Stimulated activated CD4-positive, alpha-beta T cell treated with anti-CD3 and anti-CD28 coated beads, TNF-alpha, amount 100 ng/mL, for 1 hour (primary cell): ENCODE measurements at places on chromosomes 7 and 10.

GRCh38 chr7:105830405-105831301 lies 45.7 kb downstream of the ATXN7L1 start:
- DNase-seq = no peak

DNA sequence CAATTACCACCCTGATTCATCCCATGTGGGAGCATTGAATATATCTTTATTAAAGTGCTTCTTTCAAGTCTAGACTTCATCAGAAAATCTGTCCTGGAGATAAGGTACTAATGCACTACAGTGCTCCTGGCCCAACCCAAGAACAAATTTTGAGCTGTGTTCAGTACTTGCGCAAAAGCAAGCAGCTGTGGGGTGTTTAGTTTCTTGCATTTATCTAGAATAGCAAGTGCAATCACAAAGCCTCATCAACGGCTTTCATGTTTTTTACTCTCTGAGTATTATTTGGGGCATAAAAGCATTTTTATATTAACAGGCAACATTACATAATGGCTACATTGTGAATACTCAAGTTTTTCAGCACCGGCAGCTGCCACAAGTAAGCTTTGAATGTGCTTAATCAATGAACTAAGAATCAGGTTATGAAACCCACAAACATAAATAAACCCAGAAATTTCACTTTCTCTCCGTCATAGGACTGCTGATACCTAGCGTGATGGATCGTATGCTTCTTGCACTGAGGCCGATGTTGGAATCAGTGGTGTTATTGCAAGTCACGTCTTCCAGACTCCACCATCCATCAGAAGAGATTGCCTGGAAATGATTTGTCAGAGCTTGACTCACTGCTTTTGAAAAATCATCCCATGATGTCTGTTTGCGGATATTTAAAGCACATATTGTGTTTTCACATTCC lies 113.1 kb downstream of the CTTNBP2 start:
- DNase-seq = no peak

- peak; percentile 27 for DNase-seq
Observed at GRCh38 chr10:121886997-121887622, 40.7 kb downstream of the ATE1 start.

GRCh38 chr10:48287417-48288391 lies 13.2 kb upstream of the FRMPD2 start:
- DNase-seq = no peak

GRCh38 chr10:111018021-111018420 lies 58.8 kb upstream of the ADRA2A start:
- DNase-seq = no peak

DNA sequence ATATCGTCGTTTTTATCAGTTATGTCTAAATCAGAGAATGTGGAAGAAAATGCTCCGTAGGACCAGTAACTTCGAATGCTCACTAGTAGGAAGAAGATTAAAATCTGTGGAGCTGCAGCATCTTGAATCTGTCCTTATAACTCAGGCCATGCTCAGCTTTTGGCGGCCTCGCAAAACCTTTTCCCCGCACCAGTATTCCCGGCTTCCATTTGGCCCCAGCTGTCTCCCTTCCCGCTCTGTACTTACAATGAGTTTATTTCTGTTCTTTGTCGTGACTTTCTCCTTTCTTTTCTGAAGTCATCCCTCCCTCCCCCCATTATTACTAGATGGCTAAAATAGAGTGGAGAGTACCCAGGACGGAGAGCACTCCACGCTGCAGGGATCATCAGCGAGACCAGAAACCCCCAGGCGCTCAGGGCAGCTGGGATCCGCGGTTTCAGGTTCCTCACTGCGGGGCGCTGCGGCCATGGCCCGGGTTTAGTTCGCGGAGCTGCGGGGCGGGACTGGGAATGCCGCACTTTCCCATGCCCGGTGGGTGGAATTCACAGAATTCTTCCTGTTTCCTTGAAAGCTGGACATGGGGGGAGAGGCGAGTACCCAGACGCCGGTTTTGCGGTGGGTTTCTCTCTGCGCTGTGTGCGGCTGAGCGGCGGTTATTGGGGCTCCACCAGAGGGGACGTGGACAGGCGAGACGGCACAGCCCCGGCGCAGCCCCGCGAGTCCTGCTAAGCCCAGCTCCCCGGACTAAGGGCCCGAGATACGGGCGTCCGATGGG lies 183.5 kb downstream of the POM121L12 start:
- DNase-seq = no peak

- DNase-seq = no peak
Observed at GRCh38 chr7:29296421-29296820, 101.8 kb downstream of the CHN2 start.

DNA sequence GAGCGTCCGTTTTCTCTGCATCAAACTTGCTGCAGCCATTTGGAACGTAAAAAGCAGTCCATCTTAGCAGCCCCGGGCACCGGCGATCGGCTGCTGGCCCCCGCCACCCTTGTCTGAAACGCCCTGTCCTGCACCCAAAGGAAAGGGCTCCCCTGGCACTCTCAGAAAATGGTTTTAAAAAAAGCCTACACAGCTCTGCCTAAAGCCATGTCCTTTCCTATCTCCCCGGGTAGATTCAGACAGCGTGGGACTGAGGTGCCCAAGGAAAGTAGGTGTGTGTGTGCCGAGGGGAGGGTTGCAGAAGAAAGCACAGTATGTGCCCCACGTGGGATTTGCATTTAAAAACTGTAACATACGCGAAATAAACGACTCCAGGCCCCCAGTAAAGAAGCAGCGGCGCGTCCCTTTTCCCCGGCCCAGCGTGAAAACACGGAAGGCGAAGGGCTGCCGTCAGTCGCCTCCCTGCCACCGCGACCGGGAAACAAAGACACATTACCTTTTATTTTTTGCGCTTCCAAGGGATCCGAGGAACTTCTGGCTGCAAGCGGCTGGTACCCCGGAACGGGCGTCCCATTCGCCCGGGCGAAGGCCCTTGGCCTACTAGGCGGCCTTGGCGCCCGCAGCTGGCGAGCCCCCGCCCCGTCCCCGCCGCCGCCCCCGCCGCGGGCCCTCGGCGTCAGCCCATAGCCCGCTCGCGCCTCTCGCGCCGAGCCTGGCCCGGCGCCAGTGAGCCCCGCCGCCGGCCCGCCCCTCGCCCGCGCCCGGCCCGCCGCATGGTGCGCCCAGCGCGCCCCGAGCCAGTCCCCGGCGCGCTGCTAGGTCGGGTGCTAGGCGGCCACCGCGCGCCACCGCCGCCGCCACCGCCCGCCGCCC lies 304.6 kb downstream of the PRPF18 start:
- no peak for DNase-seq

- DNase-seq = no peak
Observed at GRCh38 chr10:6053816-6054631, 8.1 kb downstream of the IL2RA start.
